Kidney tubule cell (primary cell): ENCODE measurements at places on chromosomes 2 and 18.
A peak's percentile ranks its signal among the peaks of the same experiment; 100 is the strongest.

- no peak for DNase-seq
Observed at GRCh38 chr18:8299054-8299980, 309.9 kb upstream of the RAB12 start.

DNA sequence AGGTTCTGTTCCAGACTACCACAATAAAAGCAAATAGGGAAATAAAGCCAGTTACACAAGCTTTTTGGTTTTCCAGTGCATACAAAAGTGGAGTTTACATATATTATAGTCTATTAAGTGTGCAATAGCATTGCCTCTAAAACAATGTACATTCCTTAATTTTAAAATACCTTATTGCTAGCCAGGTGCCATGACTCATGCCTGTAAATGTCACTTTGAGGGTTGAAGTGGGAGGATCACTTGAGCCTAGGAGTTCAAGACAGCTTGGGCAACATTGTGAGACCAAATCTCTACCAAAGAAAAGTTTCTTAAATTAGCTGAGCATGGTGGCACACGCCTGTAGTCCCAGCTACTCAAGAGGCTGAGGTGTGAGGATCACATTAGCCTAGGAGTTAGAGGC is 52.9 kb upstream of the IMP4 start:
- DNase-seq, result no peak

DNA sequence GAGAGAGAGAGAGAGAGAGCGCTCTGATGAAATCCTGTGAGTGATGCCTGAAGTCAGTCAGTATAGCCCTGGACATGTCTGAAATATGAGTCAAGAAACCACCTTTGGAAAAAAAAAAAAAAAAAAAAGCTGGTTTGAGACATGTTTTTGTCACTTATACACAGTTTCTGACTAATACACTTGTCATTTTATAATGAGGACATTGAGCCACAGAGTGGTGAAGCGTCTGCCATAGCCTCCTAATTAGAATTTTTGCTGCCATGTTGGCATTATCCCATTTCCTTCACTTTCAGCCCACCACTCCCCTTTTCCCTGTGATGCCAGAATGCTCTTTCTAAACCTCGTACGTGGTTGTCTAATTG is 15.7 kb upstream of the MYO3B start:
- peak; percentile 96 for DNase-seq

GRCh38 chr2:174552880-174553279 is 44.7 kb downstream of the WIPF1 start:
- DNase-seq, result peak; percentile 55

DNA sequence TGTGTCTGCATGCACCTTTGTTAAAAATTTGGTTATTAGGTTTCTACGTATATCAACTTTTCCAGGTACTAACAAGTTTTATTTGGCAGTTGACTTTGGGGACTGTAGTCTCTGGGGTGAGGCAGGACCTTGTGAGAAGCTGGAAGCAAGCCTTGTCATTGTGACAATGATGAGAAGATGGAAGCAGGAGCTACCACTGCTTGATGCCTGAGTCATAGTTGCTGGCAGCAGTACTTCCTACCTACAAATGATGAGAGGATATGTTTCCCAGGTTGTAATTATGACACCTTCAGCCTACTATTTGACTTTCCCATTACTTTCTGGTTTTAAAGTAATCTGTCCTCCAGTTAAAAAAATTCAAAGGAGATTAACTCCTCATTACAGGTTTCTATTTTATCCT is 516.3 kb downstream of the NRXN1 start:
- no peak for DNase-seq

- DNase-seq, result no peak
Observed at GRCh38 chr2:184524551-184525382, 73.6 kb upstream of the ZNF804A start.

DNA sequence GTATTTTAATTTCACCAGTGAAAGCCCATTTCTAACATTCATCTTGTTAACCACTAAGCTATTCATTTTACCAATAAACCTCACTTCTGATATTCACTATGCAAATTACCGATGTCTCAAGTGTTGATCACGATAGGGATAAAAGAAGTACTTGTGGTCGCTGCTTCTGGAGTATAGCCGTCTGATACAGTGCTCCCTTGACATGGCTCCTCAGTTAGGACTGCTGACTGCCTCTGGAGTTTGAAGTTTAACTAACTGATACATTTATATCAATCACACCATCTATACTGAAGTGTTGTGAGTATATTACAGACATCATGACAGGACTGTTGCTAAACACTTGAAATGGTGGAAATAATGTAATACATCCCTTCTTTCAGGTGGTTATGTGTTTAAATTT is 95.6 kb downstream of the EHBP1 start:
- DNase-seq, result no peak
